ENCODE measurements at places on chromosomes 5 and 9. TPM values are rescaled to one million over a fixed set of nuclear protein-coding genes. Genes with fewer than 3 reads are reported as not detected.

- no peak for DNase-seq
These were observed 123.2 kb upstream of the OTULINL start for GRCh38 chr5:14458414-14458813.

DNA sequence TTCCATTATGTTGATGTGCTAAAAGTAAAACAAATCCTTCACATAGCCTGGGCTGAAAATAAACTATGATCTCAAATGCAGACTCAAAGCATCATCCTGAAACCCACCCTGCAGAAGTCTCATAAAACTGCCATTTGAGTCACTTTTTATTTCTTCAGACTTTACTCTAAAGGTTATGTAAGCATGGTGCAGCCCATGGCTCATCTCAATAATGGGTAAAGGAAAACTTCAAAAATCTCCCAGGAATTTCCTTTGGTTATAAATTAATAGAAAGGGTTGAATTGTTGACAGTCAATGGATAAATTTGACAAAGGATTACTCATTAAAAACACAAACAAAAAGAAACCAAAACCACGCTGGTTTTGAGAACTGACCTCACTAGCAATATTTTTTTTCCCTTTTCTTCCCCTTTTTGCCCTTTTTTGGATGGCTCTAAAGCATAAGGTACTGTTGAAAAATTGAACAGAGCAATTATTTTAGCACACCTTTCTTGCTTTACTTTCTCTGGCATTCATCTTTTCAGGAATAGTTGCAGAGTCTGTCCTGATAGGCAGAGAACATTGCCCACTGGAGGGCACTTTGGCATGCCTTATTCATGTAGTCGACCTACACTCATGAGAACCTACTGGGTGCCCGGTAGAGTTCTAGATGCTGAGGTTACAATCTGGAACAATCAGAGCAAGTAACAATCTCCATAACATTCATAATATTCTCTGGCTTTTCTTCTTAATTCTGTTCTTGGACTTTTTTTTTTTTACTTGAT is 191.4 kb downstream of the TMEM167A start:
- DNase-seq: no peak

DNA sequence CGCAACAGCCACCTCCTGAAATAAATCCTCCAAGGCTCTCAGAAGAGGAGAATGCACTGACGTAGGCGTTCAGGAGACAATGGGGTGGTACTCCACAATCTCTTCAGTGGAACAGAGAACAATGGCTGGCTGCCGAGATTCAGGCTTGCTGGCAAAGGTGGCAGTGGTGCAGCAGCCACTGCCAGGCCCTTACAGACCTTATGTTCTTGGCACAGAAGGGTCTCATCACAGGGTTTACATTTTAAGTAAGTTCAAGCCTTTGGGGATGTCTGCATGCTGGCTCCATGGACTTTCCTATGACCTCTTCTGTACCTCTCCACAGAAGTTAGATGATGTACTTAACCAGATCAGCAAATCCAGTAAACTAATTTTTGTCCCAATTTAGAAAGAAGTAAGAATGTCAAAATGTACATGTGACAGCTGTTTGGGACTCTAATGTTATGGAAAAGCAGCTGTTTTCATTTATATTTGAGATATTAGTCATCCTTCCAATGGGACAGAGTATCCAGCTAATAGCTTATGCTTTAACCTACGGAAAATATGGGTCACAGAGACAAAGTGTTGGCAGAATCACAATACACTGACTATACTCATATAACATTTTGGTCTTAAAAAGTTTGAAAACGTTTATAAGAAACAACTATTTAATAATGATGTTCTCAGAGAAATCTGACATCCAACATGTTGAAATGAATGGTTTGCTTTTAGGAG is 180.9 kb downstream of the MAPKAP1 start:
- DNase-seq: peak; percentile 68

DNA sequence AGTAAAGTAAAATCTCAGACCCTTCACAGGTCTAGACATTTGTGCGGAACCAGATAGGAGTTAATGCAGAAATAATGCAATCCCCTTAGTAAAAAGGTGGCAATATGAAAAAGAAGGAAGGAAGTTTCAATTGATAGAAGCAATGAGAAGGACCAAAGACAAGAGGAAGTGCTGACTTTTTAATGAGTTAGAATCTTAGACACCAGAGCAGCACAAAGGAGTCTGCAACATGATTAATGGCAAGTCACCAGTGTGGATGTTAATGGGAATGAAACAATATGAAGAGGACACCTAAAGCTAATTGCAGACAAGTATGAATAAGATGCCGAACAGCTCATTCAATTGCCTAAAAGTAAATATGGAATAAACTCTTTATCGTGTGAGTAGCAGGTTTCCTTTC is 50.9 kb downstream of the MEGF9 start:
- DNase-seq: no peak

DNA sequence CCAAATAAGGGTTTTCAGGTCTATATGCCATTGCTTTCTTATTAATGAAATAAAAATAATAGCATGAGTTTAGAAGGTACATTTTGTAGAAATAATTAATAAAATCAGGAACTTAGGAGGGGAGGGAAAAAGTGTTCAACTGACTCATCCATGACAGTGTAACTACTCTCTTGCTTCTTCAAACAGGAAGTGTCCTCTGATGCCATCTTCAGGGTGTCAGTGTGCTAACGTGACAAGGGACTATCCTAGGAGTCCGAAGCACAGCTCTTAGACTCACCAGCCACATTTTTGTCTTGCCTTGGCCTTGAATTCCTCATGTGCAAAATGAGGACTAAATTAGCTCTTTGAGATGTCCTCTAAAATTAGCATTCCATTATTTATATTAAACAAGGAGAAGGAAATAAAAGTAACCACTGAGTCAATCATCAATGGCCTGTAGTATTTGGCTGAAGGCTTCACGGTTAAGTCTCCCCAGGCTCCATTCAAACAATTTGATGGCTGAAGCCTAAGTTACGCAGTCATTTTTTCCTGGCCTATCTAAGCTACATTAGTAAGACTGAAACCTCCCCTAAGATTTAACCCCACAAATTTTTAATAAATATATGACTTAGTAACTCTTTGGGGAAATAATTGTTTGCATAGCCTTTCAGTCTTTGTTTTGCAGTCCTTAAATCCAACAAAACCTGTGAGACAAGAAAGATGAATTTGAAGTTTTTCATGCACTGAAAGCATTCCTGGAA is 151.1 kb downstream of the ARL15 start:
- no peak for DNase-seq

DNA sequence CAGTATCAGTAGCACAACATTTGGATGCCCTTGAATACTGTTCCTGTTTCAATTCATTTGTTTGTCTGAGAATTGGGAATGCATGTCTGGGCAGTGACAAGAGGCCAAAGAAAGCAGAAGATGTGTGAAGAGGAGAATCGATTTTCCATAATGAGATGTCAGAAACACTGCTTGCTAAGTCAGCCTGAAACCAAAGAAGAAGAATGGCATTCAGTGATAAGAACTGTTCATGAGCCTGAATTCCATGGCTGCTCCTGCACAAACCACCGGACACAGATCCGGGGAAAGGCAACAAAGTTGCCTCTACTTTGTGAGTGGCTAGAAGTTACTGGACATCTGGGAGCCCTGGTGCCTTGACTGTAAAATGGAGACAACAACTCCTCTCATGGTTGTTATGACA is 207.2 kb upstream of the RASEF start:
- no peak for DNase-seq

- no peak for DNase-seq
These were observed 83.3 kb downstream of the PRRT1B start for GRCh38 chr9:131628459-131629225.

DNA sequence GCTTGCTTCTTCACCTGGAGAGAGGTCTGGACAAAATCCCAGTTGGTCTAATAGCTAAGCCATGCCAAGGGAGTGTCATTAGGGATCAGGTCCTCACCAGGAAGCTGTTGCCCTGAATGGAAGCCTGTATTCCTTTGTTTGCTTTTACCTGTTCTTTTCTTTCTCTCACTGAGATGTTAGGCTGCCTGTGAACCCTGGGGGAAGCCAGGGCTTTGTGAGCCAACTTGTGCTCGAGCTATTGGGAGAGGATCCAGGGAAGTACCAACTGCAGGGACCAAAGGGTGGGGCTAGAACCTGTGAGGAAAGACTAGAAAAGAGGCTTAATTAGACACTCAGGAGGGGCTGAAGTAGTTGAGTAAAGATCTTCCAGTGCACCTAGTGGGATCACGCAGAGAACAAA is 451.2 kb upstream of the TLE4 start:
- no peak for DNase-seq

- DNase-seq: no peak
These were observed 65.5 kb downstream of the HMCN2 start for GRCh38 chr9:130331061-130331460.

DNA sequence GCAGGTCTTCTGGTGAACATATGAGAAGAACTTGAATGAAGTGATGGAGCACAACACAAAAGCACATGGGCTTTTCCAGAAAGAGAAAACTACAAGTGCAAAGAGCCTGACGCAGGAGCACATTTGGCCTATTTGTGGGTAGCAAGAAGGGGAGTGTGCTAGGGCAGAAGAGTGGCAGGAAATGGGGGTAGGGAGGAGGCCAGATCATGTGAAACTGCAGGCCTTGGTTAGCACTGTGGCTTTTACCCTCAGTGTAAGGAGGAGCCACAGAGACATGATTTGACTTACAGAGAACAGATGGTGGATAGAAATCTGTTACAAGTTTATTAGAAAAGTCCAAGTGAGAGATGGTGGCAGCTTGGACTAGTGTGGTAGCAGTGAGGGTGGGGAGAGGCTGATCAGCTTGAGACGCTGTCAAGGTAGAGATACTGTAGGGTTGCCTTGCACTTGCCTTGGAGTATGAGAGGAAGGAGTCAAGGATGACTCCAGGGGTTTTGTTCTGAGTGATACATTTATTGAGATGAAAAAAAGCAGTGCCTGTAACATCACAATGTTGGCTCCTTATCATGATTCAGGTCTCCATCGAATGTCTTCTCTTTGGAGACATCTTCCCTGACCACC is 126.7 kb downstream of the PPP2R2B start:
- no peak for DNase-seq

Gene MEF2C
- 74.5 TPM for total RNA-seq

Gene NXNL2
- total RNA-seq: not detected

Gene OGN
- 25.9 TPM for total RNA-seq

Gene PAEP
- total RNA-seq: not detected

Gene GNA14
- total RNA-seq: 1.5 TPM

Data from heart right ventricle (tissue), 16 donors.